Anterior cingulate cortex (tissue), 58 donors: ENCODE measurements at places on chromosomes 4 and X.

DNA sequence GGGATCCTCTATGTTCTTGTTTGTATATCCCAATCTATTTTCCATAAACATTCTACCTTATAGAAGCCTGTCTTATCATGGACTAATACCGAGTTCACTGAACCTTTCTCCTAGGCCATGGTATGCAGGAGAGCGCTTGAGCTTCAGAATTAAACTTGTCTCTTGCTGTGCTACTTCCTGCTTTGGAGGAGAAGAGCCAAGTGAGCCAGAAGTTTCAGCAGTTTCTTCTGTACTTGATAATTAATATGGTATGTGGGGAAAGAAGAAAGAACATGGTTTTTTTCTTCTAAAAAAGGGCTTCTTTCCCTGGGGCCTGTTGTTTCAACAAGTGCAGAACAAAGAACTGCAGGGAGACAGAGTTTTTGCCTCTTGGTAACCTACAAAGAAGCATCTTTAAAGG lies 172.8 kb downstream of the ATG4A start:
- DNase-seq = no peak

- DNase-seq = no peak
These were observed 212.0 kb upstream of the KLF3 start for GRCh38 chr4:38452009-38452408.

DNA sequence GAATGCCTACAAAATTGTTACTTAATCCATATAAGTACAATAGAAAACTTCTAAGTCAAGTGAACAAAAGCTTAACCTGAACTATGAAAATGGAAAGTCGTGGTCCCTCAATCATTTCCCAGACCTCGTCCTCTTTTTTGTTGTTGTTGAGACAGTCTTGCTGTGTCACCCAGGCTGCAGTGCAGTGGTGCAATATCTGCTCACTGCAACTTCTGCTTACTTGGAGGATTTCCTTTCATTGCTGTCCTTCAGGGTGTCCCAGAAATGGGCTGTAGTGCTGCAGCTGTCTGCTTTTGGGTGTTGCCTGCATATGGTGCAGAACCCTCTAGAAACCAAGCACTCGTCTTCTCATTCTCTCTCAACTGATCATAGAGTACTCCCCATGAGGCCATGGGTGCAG lies 75.0 kb upstream of the IL2 start:
- no peak for DNase-seq

DNA sequence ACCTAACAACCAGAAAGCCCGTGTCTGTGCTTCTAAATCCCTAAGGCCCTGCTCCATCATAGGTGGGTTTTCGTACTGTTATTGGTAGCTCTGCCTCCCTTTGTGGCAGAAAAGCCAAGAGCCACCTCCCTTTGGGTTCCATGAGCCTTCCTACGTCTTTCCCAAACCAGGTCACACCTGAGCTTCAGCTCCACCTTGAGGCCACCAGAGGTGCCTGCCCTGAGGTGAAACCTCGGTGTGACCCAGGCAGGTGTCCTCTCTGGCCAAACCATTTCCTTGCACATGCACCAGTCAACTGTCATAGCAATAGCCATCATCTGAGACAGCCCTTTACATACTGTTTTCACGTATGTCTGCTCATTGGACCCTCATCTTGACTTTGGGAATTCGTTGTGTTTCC lies 188.0 kb upstream of the RBPJ start:
- no peak for DNase-seq

DNA sequence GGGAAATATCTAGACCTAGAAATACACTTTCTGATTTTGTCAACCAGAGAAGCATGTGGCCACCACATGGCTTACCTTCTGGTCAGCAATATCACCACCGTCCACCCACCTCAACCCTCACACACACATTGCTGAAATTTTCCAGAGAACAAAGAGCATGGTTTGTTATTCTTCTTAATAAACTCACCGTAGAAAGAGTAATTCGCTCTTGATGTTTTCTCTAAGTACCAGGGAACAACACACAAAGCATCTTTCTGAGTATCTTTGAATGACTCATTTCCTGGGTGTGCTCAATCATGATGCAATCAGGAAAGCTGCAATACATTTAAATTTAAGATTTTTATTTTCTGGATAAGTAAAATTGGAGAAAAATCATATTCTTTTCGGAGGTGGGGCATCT lies 24.7 kb upstream of the LRAT start:
- DNase-seq = no peak

DNA sequence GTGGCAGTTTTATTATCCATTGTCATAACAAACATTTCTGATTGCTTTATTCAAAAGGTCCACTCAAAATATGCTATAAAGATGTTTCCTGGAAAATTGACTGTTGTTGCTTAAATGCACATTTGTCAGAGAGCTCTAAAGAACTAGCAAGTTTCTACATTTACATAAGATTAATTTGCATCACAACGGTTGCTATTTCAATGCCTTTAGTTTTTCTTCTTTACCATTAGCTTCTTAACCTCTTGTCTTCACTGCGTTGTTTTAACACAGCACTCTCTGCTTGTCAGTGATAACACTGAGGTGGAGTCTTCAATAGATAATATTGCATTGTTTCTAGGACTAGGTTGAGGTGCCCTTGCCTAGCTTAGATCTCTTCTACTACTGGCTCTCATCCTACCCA lies 76.7 kb upstream of the GALNT7 start:
- DNase-seq = no peak

GRCh38 chrX:101483705-101484104 lies 1.6 kb upstream of the ARMCX4 start:
- DNase-seq = no peak

DNA sequence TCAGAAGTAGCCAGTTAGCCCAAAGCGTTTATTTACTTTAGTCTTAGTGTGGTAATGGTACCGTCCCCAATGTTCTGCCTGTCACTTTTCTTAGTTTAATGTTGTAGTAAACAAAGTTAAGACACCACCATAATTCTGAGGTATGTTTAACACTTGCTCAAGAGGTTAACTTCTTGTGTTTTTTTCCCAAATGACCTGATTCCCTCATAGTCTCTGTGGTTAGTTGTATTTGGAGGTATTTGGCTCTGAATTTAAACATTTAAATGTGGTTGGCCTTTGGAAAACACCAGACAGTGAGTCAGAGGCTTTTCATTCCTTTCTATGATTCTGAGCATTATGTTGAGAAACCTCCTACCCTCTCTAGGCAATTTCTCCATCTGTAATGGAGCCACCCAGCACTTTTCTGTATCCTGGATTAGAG lies 47.9 kb downstream of the CXCL1 start:
- no peak for DNase-seq

DNA sequence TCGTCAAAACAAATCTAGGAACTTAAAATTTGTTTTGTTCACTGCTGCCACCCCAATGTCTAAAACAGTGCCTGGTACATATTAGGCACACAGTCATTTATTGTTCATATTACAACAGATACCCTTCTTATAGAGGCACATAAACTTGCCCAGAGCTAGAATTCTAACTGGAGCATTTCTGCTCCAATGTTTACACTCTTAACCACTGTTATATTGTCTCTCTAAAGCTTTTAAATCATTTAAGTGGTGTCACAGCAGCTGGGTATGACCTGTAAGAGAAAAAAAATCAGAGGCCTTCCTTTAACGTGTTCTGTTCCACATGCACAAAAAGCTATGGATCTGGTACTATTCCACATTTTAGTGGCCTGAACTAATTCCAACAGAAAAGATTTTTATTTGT lies 3.0 kb downstream of the UBE2D3 start:
- DNase-seq = no peak

- DNase-seq = no peak
These were observed 4.6 kb downstream of the SLC38A5 start for GRCh38 chrX:48465336-48465933.
